Stimulated activated CD4-positive, alpha-beta T cell treated with anti-CD3 and anti-CD28 coated beads, Interleukin-1b, Interleukin-23, amount 100 ng/mL, for 1 hour (primary cell): ENCODE measurements at places on chromosomes 6 and 20.

DNA sequence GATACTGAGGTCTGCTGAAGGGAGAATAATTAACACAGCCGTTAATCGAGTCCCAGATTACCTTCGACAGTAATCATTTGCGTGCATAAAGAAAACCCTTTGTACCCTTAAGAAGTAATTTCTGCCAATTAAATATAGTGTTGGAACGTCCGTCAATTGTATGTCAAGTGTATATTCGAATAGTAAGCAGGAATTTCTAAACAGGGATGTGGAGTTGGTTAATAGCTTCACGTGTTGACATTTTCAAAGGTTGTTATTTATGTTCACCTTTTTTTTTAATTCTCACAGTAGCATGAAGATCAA, 798 bp upstream of the SNAP91 start:
- no peak for DNase-seq

GRCh38 chr20:61161726-61162390, 90.2 kb upstream of the CDH4 start:
- DNase-seq, result no peak

- DNase-seq, result no peak
Observed at GRCh38 chr6:41074692-41075436, 2.1 kb downstream of the NFYA start.

DNA sequence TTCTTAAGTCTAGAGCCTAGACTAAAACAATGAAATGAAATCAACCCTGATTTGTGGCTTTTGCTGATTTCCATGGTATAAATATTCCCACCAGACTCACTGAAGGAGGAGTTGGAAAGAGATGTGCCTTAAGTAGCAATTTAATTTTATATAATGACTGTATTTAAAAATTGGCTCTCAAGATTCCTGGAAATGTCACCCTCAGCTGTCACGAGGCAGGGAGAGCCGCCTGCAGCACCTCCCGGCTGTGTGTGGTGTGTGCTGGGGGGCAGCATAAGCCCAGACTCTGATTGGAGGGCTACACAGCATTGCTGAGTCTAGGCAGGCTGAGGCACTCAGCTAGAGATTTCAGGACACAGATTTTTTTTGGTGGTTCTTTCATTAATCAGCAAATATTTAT, 40.6 kb upstream of the TMEM181 start:
- no peak for DNase-seq

GRCh38 chr6:53067849-53068361, 2.7 kb downstream of the FBXO9 start:
- DNase-seq, result no peak

- no peak for DNase-seq
Observed at GRCh38 chr6:78565997-78566396, 301.4 kb upstream of the IRAK1BP1 start.

GRCh38 chr6:90811596-90812226, 224.8 kb upstream of the MAP3K7 start:
- no peak for DNase-seq

- no peak for DNase-seq
Observed at GRCh38 chr6:129189266-129189665, 306.3 kb downstream of the LAMA2 start.

- no peak for DNase-seq
Observed at GRCh38 chr6:15775741-15776140, 112.9 kb upstream of the DTNBP1 start.

GRCh38 chr6:85368631-85369030, 81.3 kb upstream of the NT5E start:
- no peak for DNase-seq

GRCh38 chr20:32163951-32164350, 43.6 kb downstream of the PLAGL2 start:
- DNase-seq, result no peak

DNA sequence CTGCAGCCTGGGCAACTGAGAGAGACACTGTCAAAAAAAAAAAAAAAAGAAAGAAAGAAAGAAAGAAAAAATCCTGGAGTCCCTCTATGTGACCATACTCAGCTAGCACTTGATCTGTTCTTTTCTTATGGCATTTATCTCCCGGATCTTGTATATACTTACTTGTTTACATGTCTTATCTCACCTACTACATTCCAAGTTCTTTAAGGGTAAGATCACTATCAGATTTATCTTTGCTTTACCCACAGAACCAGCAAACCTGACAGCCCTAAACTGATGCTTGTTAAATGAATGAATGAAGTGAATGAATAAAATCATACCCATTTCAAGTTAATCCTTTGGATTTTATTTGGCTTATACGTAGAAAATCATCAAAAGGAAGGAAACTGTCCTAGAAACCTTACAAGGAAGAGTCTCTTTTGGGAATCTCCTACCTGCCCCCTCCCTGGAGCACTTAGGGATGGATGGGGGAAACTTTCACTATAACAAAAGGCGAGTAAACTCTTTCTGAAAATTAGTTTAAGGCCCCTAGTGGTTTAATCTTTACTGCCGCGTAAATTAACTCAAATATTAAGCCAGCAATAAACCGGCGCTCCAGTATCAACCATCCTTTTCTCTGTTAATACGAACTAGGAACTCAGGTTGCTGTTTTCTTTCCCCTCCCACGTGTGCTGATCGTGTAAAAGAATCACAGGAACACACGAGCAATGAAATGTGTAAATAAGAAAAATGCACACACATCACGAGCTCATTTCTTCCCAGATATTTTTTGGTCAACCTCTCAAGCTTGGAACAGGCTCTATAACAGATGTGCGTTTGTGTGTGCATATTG, 1.3 kb upstream of the UTRN start:
- DNase-seq, result no peak

GRCh38 chr6:132813173-132813856, 1.1 kb upstream of the RPS12 start:
- no peak for DNase-seq

GRCh38 chr6:62150048-62150663, 135.9 kb downstream of the KHDRBS2 start:
- DNase-seq, result no peak

- DNase-seq, result no peak
Observed at GRCh38 chr6:18579869-18580268, 192.7 kb downstream of the RNF144B start.

DNA sequence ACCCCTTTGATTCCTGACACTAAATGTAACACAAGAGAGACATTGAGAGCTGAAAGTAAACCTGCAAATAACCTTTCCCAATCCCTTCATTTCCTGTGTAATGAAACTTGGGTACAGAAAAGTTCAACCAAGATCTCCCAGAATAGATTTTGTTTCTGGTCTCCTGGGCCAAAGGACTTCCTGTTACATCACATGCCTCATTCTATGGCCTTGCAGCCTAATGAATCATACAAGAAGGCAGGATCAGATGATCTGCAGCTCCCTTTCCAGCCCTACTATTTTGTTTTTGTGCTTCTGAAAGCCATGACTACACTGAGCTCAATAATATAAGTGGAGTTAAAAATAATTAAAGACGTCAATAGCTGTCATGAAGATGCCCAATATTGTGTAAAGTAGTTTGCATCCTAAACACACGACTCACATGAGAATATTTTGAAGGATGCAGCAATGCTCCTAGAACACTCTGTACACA, 73.4 kb upstream of the NOX3 start:
- DNase-seq, result no peak

GRCh38 chr6:44918671-44919296, 409.3 kb upstream of the RUNX2 start:
- DNase-seq, result no peak

DNA sequence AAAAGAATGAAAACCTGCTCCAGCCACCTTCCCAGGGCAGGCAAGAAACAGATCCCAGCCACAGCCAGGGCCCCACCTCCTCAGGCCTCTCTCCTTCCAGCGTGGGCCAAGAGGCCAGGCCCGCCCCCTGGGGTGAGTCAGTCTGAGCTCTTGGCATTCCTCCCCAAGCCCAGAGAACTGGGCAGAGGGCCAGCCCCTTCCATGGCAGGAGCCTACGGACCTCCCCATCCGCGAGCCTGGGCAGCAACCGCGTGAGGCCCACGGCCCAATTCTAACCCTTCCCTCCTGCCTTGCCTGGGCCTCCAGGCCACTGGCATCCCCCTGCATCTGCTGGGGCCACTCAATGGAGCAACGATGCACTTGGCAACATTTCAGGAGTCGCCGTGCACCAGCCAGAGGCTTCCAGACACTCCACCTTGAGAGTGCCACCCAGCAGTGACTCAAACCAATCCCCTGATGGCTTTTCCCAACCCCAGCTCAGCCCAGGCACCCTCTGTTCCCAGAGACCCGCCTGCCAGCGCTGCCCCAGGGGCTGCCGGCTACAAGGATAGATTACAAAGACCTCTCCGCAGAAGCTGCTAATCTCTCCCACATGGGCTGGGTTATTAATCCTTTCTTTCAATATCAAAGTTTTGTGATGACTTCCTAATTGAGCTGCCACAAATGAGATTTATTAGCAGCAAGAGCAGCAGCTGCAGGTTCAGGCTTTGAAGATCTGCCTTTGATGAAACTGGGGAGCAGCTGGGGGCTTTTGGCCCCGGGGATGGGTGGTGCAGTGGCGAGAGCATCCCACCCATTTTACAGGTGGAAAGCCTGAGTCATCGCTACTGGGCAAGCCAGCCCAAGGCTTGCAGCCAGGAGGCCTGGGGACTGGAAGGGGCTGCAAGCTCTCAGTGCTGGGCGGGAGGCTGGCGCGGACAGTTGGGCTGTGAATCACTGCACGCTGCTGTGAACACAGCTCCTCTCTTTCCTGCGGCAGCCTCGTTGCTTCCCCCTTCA, 85.7 kb downstream of the NFATC2 start:
- no peak for DNase-seq

GRCh38 chr6:157732007-157732406, 91.0 kb upstream of the SNX9 start:
- no peak for DNase-seq

- DNase-seq, result no peak
Observed at GRCh38 chr6:75077701-75078100, 128.2 kb downstream of the COL12A1 start.

DNA sequence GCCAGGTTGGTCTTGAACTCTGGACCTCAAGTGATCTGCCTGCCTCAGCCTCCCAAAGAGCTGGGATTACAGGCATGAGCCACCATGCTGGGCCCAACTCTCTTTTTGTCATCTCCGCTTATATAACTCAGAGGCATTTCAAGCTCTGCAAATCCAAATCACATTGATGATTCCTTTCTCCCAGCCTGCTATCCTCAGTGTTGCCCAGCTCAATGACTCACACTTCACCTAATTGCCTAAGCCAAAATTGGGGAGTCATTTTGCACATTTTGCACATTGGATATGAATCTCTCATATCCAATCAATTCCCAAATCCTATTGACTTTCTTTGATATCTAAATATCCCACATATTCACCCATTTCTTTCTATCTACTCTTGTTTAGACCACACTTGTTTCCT, 3.9 kb downstream of the UTRN start:
- no peak for DNase-seq

DNA sequence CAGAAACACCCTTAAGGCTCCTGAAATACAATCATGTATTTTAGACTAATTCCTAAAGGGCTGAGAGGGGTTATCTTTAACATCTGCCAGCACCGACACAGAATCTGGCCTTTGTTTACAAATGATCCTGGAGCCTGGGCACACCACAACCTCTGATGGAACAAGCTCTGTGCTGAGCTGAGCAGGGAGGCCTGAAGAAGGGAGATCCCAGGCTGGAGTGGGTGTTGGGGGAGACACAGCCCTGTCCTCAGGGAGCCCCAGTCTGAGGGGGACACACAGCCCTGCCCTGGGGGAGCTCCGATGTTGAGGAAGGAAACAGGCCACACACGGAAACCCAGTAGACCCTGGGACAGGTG, 130.5 kb downstream of the VEGFA start:
- DNase-seq, result no peak

GRCh38 chr6:69867639-69867976, 1.3 kb downstream of the COL19A1 start:
- DNase-seq, result no peak

DNA sequence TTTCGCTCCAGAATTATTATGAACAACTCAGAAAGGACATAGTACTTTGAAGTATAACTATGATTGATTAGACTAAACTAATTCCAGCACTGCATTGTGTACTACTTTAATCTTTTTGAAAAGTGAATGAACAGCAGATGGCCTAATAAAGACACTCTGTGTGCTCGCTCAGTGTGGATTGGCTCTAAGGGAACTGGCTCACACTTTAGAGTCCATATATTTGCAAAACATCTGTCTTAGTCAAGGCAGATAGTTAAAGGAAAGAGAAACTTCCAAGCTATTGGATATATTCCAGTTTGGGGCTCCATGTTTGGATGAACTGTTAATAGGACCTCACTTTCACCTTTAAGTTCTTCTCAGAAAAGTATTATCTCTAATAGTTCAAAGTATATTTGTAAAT, 218.9 kb downstream of the EYA4 start:
- no peak for DNase-seq

DNA sequence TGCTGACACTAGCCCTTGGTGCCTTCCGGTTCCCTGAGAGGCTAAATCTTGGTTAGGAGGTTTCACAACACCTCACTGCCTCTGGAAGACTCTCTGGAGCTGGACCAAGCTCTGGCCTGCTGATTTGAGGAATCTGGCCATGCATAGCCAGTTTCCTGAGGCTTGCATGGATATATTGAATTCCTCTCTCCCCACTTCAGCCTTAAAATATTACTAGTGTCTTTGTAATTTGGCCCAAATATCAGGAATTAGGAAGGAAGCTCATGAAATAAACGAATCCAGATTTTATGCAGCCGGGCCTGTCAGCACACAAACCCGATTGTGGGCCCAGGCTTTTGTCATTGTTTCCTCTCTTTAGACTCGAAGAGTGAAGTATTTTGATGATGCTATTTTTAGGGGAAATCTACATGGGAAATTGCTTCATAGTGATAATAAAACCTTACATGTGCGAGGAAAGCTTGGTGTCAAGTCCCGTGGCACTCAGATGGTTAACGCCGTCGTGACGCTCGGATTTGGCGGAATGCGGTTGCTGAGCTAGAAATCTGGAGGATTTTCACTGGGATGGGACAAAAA, 144.4 kb downstream of the PHACTR3 start:
- DNase-seq, result no peak

DNA sequence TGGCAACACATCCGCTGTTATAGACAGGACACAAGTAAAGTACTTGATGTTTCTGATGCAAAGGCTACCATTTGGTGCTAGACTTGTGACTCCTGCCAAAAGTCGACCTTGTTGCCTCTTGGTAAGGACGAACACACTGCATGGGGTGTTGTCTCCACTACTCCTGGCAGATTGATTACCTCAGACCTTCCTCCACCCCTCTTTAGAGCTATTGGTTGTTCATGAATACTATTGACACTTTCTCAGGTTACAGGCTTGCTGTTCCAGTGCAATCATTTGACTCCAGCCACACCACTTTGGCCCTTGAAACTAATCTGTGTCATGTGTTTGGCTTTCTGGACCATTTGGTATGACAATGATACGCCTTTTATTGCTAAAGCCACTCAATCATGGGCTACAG, 62.3 kb downstream of the TRMT11 start:
- no peak for DNase-seq

- DNase-seq, result no peak
Observed at GRCh38 chr20:51176876-51177275, 154.0 kb upstream of the KCNG1 start.

GRCh38 chr6:113010196-113010989, 663.3 kb downstream of the RFPL4B start:
- DNase-seq, result no peak

DNA sequence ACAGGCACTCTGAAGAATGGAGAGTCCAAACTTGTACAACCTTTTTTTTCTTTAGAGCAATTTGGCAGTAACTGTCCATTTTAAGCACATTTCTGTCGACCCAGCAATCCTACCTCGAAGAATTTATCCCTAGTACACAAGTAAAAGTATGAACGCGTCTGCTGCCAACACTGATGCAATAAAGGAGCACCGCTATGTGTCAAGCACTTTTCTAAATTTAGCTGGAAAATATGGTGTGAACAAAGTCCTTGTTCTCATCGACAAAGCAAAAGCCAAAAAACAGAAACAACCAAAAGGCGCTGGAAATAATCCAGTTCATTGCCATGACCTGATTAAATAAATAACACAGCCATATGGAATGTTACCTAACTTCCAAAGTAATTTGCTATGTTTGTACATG, 1.1 kb downstream of the DPM1 start:
- no peak for DNase-seq
